Kidney epithelial cell (primary cell): ENCODE measurements at places on chromosomes 16 and 17. TPM values are rescaled to one million over a fixed set of nuclear protein-coding genes. Genes with fewer than 3 reads are reported as not detected.

SLC38A10 gene
- 100 and 120 TPM in 2 replicates for total RNA-seq

TNK1 gene
- total RNA-seq = 4.0 and 13.3 TPM in 2 replicates

GRCh38 chr17:34368946-34369500 lies 6.0 kb upstream of the CCL1 start:
- DNase-seq = no peak

DNA sequence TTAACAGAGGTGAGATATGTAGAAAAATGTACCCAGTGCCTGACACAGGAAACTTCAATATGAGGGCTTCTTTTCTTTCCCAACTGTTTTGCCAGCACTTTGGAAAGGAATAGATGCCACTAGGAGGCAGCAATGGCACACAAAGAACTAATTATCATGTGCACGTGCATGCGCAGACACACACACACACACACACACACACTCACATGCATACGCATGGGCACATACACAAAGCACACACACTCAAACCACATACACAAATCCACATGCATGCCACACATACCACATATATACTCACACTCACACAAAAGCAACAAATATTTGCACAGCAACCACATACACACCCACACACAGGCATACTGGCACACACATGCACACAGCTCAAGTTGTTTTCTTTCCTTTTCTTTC lies 8.8 kb upstream of the CEP112 start:
- DNase-seq = peak; percentile 16

DNA sequence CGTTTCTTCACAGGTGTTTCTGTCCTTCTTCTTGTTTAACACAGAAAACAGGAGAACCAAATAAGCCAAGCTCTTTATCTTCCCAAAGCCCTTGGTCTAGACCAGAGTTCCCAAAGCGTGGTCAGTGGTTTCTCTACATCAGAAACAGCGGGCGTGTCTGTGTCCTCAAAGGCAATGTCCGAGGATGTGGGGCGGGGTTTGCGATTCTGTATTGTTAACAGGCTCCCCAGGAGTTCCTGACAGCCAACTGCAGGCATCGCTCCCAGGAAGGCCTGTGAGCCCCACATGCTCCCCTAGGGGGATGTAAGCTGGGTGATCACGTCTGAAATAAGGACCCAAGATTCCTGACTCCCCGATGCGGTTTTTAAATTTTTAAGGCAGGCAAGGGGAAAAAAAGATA lies 28.4 kb upstream of the SLC25A19 start:
- no peak for DNase-seq

GRCh38 chr17:7686222-7687071 lies 843 bp downstream of the TP53 start:
- DNase-seq = no peak

GRCh38 chr16:57284209-57284951 lies at the start of gene PLLP:
Gene PLLP, minus strand, starts transcription at chr16:57284672. Its CDS starts 132 bp downstream, at chr16:57284540.
- no peak for DNase-seq

DNA sequence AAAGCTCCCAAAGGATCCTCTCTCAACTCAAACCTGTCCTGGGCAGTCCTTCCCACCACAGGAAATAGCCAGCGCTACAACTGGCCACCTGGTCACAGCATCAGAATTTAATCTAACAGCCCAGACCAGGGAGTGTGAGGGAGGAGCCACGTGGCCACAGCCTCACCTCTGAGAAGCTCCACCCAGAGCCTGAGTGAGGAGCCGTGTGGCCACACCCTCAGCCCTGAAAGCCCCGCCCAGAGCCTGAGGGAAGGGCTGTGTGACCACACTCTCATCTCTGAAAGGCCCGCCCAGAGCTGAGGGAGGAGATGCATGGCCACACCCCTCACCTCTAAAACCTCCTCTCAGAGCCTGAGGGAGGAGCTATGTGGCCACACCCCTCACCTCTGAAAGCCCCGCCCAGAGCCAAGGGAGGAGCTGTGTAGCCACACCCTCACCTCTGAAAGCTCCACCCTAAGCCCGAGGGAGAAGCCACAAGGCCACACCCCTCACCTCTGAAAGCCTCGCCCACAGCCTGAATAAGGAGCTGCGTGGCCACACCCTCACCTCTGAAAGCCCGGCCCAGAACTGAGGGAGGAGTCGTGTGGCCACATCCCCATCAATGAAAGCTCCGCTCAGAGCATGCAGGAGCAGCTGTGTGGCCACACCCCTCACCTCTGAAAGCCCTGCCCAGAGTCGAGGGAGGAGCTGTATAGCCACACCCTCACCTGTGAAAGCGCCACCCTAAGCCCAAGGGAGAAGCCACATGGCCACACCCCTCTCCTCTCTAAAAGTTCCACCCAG lies 28.6 kb downstream of the SLC38A8 start:
- DNase-seq = peak; percentile 23
